ENCODE measurements at places on chromosomes 11 and 22.

DNA sequence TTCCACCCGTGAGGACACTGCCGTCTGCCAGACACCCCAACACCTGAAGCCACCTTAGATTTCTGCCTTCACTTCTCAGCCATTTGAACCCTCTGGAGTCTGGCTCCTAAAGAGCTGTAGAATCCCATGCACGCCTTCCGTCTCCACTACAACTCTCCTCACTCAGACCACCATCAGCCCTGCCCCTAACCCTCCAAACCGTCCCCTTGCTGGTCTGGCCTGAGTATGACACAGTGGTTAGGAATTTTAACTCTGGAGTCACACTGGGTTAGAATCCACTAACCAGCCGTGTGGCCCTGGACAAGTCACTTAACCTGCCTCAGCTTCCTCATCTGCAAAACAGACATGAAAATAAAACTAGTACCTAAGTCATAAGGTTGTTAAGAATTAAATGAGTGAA, 3.0 kb downstream of the CNIH2 start:
- no peak for DNase-seq

GRCh38 chr11:65947603-65948125, 2.4 kb downstream of the TSGA10IP start:
- no peak for DNase-seq

GRCh38 chr22:32331236-32331917, 26.3 kb upstream of the RFPL3 start:
- DNase-seq, result no peak

- DNase-seq, result peak; percentile 96
Measured at GRCh38 chr11:122189229-122189628, 73.2 kb upstream of the BLID start.

DNA sequence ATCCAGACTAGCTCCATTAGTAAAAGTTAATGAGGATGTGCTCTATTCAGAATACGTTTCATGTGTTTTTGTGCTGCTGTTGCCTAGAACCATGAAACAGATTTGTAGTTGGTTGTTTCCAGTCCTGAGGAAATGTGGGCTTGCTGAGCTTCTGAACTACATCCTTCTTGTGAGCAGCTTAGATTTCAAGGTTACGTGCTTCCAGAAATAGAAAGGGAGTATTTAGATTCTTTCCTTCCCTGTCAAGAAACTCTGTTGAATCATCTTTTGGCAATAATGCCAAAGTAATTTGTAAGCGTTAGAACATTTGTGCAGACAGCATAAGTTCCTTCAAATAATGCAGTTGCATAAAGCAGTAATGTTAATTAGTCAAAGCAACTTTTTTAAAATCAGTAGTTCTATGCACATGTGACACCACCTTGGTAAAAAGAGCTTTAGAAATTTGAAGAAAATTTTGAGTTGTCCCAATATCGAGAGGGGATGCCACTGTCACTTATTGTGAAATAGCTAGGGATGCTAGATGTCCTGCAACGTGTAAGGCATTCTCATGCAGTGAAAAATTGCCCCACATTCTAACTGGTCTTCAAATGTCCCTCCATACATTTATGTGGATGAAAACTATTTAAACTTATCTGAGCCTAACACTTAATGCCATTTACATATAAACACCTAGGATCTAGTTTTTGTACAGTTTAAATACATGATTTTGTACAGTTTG, 169.6 kb downstream of the ETS1 start:
- DNase-seq, result peak; percentile 86

- DNase-seq, result no peak
Measured at GRCh38 chr22:29988719-29989118, 91.5 kb upstream of the HORMAD2 start.

GRCh38 chr11:59459916-59460315, 3.2 kb downstream of the OR4D6 start:
- no peak for DNase-seq

DNA sequence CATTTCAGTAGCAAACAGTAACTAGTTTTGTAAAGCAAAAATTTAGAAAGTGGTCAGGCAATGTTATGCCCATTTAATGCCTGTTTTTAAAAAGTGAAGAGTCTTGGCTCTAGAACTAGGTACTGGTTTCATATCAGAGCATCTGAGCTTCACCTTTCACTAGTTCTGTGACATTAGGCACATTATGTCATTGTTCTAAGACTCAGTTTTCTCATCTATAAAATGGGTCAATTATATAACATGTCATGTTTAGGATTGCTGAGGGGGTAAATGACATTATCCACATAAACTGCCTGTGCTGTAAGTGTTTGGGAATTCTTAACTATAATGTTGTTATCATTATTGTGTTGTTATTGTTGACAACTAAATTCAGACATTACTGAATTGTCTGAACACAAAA, 235.6 kb upstream of the ZC3H12C start:
- DNase-seq, result no peak

DNA sequence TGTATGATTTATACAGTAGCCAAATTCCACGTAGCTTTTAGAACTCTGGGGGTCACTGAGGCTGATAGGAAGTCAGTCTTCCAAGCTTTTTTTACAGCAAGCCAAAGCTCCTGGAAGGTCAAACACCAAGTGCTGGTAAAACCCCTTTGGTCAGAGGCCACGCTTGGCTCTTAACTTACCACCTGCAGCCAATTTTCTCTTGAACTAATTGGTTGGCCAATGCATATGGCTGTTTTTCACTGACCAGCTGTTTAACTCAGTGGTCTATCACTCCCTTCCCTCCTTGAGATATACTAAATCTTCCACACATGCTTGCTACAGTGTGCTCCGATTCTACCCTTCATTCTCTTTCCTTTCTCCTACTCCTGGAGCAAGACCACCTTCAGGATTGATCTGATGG, 116.0 kb downstream of the FAR1 start:
- no peak for DNase-seq

GRCh38 chr11:32606220-32606619, 22.6 kb downstream of the EIF3M start:
- DNase-seq, result no peak

DNA sequence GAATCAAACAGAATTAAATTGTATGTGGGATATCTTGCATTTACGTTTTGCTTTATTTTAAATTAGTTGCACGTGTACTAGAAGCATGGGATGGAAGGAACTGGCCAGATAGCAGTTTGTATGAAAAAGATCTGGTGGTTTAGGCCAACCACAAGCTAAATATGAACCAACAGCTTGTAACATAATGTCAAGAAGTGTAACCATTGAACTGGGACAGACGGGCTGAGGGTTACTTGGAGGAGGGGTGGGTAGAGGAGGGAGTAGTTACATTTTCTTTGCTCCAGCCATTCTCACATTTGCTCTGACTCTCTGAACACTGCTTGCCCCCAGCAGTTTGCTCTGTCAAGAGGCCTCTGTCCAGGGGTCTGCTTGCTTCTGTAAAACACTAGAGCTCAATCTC, 31.7 kb upstream of the CXCR5 start:
- no peak for DNase-seq

DNA sequence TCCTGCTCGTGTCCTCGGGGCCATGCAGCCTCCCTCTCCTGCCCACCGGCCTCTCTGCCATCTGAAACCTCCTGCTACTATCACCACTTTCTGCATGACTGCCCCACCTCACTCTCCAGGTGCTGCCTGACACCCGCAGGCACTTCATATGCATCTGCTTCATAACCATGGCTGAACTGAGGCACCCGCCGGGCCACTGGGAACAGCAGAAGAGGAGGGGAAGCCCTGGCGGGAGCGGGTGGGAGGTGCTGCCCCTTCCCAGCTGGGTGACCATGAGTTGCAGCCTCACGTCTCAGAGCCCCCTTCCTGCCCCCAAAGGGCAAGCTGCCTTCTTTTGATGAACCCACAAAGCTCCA, 21.7 kb upstream of the PICK1 start:
- no peak for DNase-seq

DNA sequence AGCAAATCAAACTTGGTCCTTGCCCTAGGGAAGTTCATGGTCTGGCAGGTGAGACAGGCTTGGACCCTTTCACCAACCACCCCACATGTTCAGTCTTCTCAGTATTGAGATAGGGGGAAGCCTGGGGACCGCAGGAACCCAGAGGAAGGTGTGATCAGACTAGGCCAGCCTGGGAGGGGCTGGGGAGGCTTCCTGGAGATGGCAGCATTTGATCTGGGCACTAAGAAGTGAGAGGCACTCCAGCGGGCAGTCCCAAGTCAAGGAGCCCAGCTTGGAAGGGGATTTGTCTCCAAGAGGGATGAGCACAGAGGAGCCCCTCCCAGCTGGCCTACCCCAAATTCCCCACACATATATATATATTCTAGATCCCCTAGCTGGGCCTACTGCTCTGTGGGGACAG, 5.4 kb downstream of the LRRC32 start:
- DNase-seq, result no peak

GRCh38 chr22:33909075-33909458, 11.2 kb downstream of the LARGE1 start:
- peak; percentile 54 for DNase-seq

GRCh38 chr11:32456864-32457263, 21.5 kb upstream of the WT1 start:
- DNase-seq, result no peak

DNA sequence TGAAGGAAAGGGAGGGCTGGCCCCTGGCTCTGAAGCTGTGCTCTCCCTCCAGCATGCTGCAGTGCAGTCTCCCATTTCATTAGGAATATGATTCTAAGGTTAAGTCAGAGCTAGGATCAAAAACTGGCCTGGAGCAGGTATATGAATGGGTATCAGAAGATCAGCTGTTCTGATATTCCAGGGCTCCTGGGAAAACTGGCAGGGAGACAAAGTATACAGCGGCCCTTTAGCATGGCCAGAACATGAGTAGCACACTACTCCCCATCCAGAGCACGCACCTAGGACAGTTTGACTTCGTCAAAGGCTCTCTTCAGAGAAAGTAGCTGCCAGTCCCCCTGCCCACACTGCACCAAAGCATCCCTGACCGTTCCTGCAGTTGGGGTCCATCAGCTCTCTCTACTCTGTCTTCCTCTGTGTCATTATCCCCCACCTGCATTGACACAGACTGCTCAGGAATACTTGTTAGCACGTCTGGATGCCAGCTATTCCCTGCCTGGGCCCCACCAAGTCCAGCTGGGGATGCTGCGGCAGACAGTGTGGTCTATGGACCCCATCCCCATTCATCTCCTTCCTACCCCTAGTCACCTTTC, 4.0 kb upstream of the FCHSD2 start:
- DNase-seq, result no peak

DNA sequence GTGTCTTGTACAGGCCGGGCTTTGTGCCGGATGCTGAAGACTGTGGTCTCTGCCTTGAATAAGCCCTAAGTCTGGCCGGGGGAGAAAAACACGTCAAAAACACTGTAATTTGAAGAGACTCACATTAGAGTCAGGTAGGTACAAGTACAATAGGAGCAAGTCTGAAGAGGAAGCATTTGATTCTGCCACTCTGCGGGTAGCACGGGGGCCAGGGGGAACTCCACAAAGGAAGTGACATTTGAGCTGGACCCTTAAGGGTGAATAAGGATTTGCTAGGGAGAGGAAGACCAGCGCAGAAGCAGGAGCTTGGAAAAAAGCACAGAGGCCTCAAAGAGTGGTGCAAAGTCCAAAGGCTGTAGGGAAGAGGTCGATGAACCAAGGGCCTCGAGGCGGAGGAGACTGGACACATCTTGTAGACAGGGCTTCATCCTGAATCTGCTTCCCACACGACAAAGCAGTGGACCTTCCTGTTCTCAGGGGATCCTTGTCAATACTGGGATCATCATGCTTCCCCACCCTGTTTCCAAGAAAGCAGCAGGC, 38.7 kb downstream of the BUD13 start:
- no peak for DNase-seq

- DNase-seq, result no peak
Measured at GRCh38 chr11:68327586-68328370, 15.4 kb downstream of the LRP5 start.

DNA sequence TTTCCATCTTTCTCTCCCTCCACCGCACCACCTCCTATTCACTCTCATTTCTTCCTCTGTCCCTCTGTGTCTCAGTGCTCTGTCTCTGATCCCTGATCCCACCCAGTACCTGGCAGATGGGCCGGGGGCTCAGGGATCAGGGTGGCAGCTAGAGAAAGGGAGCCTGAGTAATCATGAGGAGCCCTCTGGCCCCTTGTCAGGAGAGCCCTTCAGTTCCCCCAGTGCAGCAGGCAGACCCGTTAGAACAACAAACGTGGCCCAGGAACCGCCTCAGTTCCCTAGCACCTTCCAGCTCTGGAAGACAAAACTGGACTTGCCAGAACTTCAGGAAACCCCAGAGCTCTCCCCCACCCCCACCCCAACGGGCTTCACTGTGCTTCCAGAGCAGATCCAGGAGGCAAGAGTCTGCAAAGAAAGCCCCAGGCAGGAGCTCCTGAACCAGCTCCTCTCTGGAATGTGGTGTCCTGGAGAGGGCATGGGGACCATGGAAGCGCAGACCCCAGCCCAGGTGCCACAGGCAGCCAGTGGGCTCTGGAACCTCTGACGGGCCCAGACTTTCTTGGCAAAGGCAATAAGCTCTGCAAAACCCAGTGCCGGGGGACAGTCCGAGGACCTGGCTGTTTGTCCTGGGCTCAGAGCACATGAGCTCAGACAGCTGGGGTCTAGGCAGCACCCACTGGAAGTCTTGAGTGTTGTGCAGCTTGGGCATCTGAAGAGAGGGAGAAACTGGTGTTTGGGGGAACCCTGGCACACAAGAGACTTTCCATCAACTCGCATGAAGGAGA, 43.2 kb downstream of the LMO1 start:
- no peak for DNase-seq

DNA sequence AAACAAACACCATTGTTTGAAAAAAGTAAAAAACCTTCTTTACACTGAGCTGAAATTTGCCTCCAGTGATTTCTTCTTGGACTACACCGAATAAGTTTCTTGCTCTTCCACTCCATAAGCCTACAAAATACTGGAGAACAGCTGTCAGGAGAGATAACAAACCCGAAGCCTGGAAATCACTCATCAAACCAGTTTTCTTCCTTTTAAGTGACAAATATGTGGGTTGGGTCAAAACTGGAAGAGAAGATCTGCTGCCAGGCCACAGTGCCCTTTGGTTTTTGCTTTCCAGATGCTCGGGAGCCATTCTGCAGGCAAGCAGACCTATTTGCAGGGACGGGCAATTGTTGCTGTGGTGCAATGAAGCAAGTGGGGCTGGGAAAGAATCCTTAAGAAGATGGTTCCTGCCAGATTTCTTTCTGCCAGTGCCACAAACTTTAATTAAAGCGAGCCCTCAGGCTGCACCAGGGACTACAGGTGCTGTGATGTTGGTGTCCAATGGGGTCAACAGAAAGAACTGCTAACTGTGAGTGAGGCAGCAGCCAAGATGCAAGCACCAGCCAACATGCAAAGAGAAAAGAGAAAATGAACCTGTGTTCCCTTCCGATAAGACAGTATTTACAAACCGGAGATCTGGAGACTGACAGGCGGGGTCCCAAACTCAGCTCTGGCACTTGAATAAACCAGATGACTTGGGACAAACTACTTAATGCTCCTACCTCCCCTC, 44.8 kb upstream of the SMCO4 start:
- no peak for DNase-seq

DNA sequence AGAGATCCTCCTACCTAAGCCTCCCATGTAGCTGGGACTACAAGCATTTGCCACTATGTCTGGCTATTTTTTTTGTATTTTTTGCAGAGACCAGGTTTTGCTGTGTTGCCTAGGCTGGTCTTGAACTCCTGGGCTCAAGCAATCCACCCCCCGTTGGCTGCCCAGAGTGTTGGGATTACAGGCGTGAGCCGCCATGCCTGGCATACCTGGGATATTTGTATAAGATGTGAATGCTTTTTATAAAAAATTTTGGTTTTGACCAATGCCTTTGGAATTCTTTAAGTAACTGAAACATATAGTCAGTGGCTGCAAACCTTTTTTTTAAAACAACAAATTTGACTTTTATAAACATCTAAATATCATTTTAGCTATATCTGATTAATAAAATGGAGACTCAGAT, 42.4 kb downstream of the ADAMTS8 start:
- no peak for DNase-seq

- no peak for DNase-seq
Measured at GRCh38 chr11:60345489-60345888, 18.4 kb downstream of the MS4A6E start.

GRCh38 chr11:10778217-10778970, 27.3 kb downstream of the CTR9 start:
- DNase-seq, result peak; percentile 26

All from AG04449 (cell line).